ENCODE measurements at places on chromosomes 4 and X.
A peak's percentile ranks its signal among the peaks of the same experiment; 100 is the strongest.

GRCh38 chr4:118834070-118834469 lies 1.9 kb downstream of the SEC24D start:
- DNase-seq = peak; percentile 24

- DNase-seq = no peak
Measured at GRCh38 chrX:42720209-42720608, 57.8 kb downstream of the PPP1R2C start.

- DNase-seq = no peak
Measured at GRCh38 chr4:71907782-71908181, 123.9 kb upstream of the GC start.

- DNase-seq = no peak
Measured at GRCh38 chr4:158079661-158080060, 93.2 kb downstream of the GASK1B start.

DNA sequence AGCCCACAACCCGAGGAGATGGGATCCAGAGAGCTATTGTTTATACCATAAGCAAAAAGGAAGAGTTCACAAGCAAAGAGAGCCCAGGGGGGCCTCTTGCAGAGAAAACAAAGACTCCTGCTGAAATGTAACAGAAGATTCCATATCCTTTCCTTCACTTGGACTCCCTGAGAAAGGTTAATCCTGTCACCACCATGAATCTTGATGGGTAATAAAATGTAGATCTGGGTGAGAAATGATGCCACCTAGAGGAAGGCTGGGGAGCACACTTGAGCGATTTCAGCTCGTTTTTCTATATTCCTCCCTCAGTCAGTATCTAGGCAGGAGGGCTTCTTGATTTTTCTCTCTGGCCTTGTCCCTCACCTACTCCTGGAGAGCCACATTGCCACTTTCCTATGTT lies 10.2 kb upstream of the KCNE5 start:
- peak; percentile 34 for DNase-seq

- DNase-seq = peak; percentile 53
Measured at GRCh38 chr4:152458801-152459302, 77.0 kb downstream of the FBXW7 start.

- peak; percentile 74 for DNase-seq
Measured at GRCh38 chr4:20017070-20017776, 234.5 kb upstream of the SLIT2 start.

GRCh38 chrX:106742193-106742592 lies 15.7 kb downstream of the RNF128 start:
- no peak for DNase-seq

DNA sequence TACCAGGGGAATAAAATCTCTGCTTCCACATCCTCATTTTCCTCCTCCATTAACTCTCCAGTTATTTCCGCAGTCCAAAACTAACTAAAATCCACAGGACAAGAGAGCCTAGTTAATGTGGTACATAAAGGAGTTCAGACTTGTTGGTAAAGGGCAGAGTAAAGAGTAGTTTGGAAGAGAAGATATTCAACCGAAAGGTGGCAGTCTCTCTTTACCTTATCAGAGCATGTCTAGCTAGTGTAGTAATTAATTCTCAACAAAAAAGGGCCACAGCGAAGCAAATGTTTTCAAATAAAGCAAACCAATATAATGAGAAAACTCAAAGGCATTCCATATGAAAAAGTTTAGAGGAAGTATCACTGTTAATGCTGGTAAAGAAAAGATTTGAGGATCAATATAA lies 286.5 kb downstream of the GLUD2 start:
- no peak for DNase-seq

- DNase-seq = peak; percentile 87
Measured at GRCh38 chr4:123398853-123399626, 2.4 kb downstream of the SPRY1 start.

- DNase-seq = peak; percentile 90
Measured at GRCh38 chr4:54228056-54228527, 1.0 kb upstream of the PDGFRA start.

- no peak for DNase-seq
Measured at GRCh38 chr4:53463340-53463739, 85.9 kb downstream of the FIP1L1 start.

DNA sequence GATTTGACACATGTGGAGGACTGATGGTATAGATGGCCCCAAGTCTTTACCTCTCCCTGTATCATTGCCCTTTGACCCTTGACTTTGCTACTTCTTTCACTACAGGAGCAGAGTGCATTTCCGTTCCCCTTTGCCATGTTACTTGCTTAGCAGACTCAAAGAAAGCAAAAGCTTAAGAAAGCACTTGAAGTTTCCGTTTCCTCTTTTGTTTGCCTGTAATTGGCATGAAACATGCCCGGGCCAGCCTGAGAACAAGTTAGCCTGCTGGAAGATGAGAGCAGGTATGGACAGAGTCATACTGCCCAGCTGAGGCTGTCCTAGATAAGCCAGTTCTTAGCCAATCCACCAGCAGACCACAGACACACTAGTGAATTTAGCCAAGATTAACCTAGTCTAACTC lies 206.0 kb downstream of the BCOR start:
- DNase-seq = no peak

DNA sequence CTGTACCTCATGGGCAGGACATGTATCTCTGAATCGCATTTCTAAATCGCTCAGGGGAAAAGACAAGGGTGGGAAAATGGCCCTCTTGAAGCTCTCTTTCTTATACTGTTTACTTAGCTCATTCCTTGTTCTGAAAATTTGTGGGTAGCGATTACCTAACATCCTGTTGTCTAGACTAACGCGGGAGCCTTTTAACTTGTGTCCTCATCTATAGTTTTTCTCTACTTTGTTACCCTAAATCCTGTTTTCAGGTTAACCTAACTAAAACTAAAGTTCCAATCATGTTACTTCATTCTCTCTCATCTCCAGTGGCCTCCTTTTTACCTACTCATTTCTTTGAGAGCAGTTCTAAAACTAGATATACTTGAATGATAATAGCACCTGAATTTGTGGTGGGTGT lies 45.0 kb downstream of the SNX25 start:
- peak; percentile 56 for DNase-seq

- DNase-seq = no peak
Measured at GRCh38 chr4:88812420-88812819, 114.8 kb upstream of the NAP1L5 start.

- no peak for DNase-seq
Measured at GRCh38 chr4:165716472-165716871, 156.6 kb upstream of the TLL1 start.

GRCh38 chrX:105975382-105975781 lies 63.1 kb downstream of the SERPINA7 start:
- peak; percentile 37 for DNase-seq

GRCh38 chr4:167452922-167453430 lies 218.7 kb upstream of the SPOCK3 start:
- no peak for DNase-seq

DNA sequence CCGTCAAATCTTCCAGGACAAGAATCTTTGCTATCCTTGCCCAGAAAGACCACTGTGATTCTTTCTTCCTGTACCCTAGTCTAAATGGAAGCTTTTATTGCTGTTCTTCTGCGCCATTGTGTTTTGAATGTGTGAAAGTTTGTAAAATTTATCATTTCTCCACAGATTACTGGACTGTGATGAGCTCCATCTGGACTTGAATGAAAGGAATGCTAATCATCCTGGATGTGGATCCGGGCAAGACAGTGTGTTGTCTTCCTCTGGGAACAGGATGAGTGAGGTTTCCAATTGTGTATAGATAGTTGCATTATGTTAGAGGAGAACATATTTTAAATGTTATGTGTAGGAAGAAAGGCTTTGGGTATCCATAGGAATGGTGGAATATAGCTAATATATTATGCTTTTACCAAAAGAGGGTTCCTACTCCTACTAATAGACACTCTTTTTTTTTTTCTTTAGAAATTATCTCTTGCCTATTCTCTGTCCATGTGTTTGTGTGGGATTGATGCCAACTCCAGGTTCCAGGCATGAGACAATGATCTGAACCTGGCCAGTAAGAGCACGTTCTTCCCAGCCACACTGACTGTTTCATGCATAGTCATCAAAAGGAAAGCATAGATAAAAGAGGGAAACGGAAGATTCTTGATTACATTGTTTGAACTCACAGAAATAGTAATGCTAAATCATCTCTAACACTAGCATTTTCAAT lies 803.6 kb upstream of the ADGRL3 start:
- no peak for DNase-seq

DNA sequence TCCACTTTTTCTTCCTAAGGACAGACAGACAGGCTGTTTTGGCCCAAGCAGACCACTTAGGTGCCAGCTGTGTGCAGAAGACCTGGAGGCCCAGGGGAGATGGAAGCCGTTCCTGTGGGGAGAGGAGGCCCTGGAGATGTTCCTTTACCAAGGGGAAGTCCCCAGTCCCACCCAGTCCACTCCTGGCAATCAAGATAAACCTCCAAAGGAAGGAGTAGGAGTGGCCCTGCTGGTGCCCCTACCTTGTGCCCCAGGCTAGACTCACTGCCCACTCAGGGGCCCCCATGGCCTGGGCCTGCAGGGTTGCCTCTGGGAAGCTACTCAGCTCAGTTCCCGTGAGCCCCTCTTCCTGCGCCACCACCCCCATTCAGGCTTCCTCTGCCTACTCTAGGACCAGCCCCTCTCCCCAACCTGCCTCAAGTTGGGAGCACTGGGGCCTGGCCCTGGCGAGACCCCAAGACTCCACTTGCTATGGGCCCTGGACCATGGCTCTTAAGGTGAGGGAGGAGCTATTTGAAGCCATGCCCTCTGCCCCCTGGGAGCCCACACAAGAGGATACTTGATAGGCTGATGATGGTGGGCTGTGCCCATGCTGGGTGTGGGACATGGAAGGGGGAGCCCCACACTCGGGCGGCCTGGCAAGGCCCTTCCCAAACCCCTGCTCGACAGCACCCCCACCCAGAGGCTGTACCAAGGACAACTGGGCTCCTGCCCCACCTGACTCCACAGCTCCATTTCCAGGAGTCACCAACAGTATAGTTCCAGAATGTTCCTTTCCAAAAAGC lies 24.8 kb upstream of the RNF4 start:
- DNase-seq = no peak

DNA sequence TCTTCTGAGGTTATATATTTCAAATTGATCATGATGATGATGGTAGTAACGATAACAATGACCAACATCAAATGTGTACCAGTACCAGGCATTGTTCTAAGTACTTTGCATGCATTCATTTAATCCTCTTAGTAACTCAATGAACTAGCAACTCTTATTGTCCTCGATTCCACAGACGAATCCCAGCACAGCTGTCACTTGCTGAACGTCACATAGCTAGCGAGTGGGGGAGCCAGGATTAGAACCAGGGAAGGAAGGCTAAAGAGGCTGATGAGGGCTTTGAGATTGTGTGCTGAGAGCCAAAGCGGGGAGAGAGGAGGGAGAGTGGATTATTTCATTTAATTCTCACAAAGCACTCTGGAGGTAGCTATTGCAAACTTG lies 103.6 kb downstream of the PHOX2B start:
- no peak for DNase-seq

- DNase-seq = no peak
Measured at GRCh38 chrX:129626026-129626425, 28.7 kb downstream of the APLN start.
